Fibroblast of skin of left biceps (primary cell): ENCODE measurements at places on chromosomes 11 and 22.

DNA sequence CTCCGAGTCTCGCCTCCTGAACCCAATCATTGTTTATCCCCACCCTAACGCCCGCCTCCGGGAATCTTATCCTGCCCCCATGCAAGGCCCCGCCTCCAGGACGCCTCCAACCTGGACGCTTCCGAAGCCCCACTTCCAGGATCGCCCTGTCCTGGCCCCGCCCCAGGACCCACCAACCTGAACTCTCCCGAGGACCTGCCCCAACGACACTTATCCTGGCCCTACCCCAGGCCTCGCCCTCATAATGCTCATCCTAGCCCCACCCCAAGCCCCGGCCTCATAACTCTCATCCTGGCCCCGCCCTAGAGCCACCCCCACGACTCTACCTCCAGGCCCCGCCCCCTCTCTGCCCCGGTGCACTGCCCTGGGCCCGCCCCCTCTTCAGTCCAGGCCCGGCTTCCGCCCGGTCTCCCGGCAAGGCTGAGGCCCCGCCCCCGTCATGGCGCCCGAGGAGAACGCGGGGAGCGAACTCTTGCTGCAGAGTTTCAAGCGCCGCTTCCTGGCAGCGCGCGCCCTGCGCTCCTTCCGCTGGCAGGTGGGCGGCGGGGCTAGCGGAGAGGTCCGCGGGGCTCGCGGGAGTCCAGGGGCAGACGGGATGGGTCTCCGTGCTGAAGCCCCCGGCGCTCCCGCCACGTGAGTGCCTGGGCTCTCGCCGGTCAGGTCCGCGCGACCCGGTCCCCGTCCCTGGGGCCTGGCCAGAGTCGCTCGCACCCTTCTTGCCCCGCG is 45.7 kb upstream of the DEFB108B start:
- peak; percentile 97 for DNase-seq

- DNase-seq, result no peak
Observed at GRCh38 chr11:3947061-3947460, 91.6 kb downstream of the STIM1 start.

- no peak for DNase-seq
Observed at GRCh38 chr11:43359422-43359818, 700 bp downstream of the TTC17 start.

GRCh38 chr11:11620173-11620920 is 1.5 kb downstream of the GALNT18 start:
- DNase-seq, result no peak

- DNase-seq, result peak; percentile 82
Observed at GRCh38 chr11:122069707-122070360, 46.2 kb downstream of the BLID start.

- no peak for DNase-seq
Observed at GRCh38 chr11:134449713-134450112, 37.7 kb upstream of the B3GAT1 start.

GRCh38 chr11:942823-943222 is 17.2 kb downstream of the AP2A2 start:
- DNase-seq, result peak; percentile 28

- no peak for DNase-seq
Observed at GRCh38 chr11:119025978-119026766, 4.5 kb downstream of the SLC37A4 start.

DNA sequence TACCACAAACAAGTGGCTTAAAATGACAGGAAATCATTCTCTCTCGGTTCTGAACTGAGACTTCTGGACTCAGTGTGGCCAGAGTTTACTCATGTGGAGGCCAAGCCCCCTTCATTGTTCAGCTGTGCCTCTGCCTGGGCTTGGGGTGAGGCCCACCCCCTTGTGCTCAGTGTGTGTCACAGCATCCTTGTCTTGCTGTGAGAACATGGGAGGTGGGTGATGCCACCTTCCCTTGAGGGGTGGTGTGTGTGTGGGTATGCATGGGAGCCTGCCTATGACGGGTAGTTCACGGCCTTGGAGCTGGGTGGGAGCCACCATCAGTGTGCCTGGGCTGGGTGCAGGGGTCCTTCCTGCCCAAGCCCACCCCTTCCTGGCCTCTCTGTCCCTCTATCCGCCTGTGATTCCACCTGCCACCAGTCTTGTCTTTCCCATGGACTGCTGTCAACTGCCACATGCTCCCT is 101.7 kb downstream of the MORC2 start:
- no peak for DNase-seq

GRCh38 chr11:45560155-45560912 is 105.1 kb downstream of the CHST1 start:
- DNase-seq, result no peak
